ENCODE measurements at places on chromosomes 7 and 10.

DNA sequence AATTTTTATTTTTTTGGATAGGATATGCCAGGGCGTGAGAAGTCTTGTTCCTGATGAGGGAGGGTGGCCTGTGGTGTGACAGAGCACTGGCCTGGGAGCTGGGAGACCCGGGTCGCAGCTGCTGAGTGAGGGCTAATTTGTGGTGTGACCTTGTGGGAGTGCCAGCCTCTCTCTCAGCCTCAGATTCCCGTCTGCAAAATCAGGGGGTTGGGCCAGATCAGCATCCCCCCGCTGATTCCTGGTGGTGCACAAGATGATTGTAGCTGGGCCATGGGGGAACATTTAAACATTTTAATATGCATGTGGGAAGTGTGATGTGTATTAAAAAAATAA, 14.9 kb downstream of the TSPAN15 start:
- no peak for DNase-seq

GRCh38 chr7:1284743-1285458, 52.2 kb downstream of the UNCX start:
- DNase-seq = no peak

- DNase-seq = no peak
Measured at GRCh38 chr10:119805702-119806230, 66.9 kb downstream of the MCMBP start.

- peak; percentile 59 for DNase-seq
Measured at GRCh38 chr10:62047960-62048383, 146.5 kb downstream of the ARID5B start.

- DNase-seq = no peak
Measured at GRCh38 chr7:106870528-106870927, 5.4 kb downstream of the PIK3CG start.

DNA sequence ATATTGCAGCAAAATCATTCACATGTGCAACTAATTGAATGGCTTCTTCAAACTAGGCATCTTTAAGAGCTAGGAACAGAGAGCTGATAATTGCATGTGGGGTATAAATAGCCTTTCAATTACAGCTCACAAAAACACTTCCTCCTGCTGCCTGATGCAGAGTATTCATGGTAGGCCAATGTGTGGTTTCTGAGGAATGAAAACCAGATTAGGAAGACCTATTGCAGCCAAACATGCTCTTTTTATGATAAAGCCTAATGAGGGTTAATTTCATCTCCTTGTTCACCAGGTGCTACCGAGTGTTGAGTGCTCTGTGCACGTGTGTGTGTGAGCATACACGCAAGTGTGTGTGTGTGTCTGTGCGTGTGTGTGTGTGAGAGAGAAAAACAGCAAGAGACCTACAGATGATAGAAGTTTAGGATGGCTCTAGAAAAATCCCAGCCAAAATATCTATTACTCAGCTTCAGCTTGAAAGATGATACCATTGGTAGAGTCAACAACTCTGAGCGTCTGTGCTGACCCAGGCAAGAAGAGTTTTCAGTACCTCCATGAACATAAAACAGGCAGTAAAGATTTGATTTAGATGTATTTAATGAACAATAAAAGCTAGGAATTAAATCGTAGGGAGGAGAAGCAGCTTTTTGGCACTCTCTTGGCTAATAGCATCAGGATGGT, 448.5 kb upstream of the ANKRD30A start:
- no peak for DNase-seq

- peak; percentile 39 for DNase-seq
Measured at GRCh38 chr10:61897671-61898434, 3.6 kb upstream of the ARID5B start.

DNA sequence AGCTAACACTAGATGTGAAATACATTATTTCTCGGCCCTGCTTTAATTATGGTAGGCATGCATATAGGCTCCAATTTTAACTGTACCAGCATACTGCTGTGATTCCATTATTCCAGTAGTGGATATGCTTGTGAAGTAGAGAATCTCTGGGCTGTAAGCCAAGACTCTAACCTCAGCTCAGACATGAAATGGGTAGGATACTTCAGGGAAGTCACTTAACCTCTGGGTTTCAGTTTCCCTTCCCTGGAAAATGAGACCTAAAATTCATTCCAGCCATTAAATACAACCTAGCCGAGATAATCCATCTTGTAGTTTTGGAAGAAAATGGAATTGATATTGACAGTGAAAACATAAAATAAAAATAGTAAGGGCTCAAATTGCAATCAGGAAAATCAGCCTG, 59.6 kb upstream of the TRIL start:
- no peak for DNase-seq

DNA sequence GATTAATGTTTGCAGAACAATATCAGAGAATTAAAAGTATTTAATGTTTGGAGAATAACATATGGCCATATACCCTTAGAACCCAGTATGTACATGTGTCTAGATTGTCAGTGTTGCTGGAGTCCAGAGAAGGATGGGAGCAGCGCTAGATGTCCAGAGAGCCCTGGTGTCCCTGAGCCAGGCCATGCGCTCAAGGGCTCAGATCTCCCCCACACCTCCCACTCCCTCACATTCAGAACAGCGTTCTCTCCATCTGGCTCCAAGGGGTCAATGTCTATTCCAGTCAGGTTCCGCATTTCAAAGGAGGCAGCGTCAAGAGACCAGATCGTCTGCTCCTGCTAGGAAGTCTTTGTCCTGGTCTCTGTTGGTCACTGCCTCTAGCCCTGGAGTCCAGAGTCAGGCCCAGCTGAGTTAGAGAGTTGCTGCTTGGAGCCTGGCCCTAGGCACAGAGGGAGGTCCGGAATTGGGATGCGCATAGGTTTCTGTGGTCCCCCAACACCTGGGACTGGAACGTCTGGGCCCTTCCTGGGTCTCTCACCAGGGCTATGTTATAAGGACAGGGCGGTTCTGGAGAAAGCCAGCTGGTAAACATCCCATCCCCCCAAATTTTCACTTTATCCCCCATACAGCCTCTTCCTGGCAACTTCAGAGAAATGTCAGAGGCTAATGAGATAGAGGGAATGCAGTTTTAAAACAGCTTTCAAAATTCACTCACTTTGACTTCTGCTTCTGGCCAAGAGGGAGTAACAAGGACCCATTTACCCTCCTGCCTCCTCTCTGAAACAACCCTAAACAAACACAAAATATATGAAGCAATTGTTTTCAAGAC, 6.5 kb upstream of the WDR86 start:
- DNase-seq = no peak

DNA sequence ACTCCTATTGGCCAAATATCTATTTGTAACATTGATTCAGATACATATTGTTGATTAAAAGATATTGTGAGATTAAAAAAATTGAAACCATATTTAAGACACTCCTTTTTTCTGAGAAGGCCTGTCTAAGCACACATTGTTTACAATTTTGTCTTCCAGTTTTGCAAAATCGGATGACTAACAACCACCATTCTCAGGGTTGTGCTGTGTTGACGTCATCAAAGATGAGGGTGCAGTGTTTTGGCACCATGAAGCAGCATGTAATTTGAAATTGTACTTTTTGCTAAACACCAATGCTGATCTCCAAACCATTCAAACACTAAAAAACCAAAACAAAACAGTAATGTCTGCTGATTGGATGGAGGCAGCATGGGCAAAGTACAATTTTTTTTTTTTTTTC, 7.4 kb downstream of the CREB5 start:
- DNase-seq = no peak

- DNase-seq = no peak
Measured at GRCh38 chr7:142808461-142808801, 37.7 kb downstream of the PRSS2 start.

GRCh38 chr7:30175180-30175579, 40.4 kb downstream of the MTURN start:
- no peak for DNase-seq

- no peak for DNase-seq
Measured at GRCh38 chr7:50022451-50022850, 70.6 kb downstream of the ZPBP start.

- no peak for DNase-seq
Measured at GRCh38 chr10:133422807-133423771, 1.3 kb downstream of the SPRN start.

DNA sequence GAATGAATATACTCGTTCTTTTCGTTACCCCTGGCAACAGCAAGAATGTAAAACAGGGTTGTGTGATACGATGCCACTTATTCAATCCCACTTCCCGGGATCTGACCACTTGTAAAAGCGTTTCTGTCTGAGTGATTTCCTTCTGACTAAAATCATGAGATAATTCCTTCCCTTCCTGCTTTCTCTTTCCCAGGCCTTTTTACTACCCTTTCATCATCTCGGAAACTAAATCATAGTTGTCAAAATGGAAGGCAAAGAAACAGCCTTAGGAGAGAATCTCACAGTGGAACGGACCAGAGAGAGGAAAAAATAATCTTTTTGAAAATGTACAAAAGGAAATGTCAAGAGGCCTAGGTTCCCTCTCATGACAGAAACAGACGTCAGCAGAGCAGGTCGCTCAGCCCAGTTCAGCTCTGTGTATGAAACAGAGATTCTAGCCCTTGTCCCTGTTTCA, 29.8 kb downstream of the DIP2C start:
- no peak for DNase-seq

DNA sequence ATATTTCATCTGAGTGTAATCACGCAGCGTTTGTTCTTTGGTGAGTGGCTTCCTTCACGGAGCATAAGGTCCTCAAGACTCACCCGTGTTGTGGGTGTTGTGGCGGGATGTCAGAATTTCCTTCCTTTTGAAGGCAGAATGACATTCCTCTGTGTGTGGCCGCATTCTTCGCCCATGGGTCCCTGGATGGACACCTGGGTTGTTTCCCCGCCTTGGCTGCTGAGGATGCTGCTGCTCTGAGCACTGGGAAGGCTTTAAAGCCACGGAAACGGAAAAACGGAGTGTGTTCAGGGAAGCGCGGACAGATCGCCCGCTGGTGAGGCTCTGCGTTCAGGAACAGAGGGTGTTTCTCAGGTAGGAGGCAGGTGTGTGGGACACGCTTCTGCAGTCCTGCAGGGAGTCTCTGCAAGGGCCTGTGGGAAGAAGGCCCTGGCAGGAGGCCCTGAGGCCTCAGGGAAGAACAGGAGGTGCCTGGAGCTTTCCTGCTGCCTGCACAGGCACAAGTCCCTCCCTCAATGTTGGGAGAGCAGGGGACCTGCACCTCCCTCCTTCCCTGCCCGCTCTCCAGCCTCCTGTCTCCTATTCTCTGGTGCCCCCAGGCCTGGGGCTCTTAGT, 35.7 kb upstream of the SHH start:
- DNase-seq = no peak

GRCh38 chr7:31796375-31796774, 109.4 kb downstream of the PPP1R17 start:
- no peak for DNase-seq

DNA sequence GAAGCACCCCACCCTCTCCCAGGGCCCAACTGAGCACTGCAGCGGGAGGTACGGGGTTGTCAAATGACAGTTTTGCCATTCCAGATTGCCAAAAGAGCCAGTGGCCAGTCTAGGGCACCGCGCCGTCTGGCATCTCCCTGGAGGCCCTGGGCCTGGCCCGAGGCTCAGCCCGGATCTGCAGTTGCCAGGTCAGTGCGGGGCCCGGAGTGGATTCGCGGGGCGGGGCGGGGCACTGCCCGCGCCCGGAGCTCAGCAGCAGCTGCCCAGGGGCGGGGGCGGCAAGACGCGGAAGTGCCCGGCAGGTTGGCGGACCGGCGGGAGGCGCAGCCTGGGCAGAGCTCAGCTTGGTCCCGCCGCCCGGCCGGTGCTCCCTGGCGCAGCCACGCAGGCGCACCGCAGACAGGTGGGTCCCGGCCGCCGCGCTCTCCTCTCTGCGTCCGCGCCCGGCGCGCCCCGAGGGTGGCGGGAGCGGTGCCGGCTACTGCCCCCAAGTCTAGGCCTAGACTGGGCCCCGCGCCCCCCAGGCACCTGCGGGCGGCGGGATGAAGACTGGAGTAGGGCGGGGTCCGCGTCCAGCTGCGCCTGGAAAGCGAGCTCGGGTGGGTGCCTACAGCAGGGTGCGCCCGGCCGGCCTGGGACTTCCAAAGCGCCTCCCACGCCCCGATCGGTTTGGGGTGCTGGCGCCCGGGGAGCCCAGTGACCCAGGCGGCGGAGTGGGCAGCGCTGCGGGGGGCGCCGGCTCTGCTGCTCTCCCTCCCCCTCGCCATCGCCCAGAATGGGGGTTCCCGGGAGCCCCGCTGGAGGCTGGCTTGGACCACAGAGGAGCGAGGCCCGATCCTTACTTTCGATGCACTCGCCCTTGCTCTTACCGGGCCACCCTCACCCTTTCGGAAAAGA, at the start of gene IRF5:
TSS of gene IRF5 (plus strand) at position 281 of the 897 bp plus-strand sequence. CDS start 4,155 bp downstream, outside the sequence.
- DNase-seq = peak; percentile 18

DNA sequence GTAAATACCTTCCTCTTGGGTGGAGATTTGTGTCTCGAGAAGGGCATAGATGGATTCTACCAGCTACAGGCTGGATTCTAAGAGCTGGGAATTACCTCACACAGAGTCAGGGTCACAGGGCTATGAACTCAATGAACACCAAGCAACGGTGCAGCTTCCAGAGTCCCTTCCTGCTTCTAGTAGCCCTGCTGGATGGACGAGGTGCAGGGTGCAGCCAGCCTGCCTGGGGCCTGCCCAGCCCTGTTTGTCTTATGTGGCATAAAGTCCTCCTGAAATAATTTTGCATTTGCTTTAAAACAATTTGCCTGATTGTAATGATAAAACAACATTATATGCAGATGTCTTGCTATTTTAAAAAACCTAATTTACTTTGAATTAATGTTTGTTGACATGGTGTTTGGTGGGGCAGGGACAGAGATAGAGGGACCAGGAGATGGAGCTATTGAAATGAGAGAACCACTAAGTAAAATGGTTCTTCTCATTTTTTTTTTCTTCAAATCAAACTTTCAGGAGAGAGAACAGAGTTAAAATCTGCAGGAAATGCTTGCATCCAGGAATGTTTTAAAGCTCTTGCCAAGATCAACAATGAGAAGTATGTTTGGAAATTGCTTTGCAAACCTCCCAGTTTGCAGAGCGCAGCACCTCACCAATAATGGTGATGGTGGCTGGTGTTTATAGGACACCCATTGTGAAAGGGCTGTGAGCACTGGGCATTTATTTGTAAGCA, 305.4 kb upstream of the PODXL start:
- no peak for DNase-seq

- DNase-seq = no peak
Measured at GRCh38 chr10:49567810-49568209, 28.9 kb upstream of the ERCC6 start.

- no peak for DNase-seq
Measured at GRCh38 chr7:48269066-48269465, 97.8 kb downstream of the ABCA13 start.

GRCh38 chr7:70006261-70006920, 408.1 kb downstream of the AUTS2 start:
- no peak for DNase-seq

DNA sequence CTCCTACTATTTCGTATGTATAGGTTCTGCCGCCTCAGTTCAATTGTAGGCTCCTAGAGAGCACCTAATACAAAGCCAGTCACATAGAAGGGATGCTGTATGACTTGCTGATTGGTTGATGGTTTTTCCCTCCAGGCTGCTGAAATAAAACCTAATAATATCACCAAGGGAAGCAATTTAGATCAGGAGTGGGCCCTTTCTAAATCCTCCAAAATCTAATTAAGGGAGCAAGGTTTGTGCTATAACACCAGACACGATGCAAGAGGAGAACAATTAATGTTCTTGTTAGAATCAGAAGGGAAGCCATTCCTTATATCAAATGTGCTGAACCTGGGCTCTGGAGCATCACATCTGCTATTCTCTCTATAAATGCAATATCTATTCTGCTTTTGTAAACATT, 42.0 kb upstream of the SLC13A1 start:
- DNase-seq = no peak
